ENCODE measurements at places on chromosomes 2 and 18.

GRCh38 chr2:110748489-110748867 lies 16.1 kb downstream of the ACOXL start:
- DNase-seq: peak; percentile 44

GRCh38 chr2:164617466-164617865 lies 3.8 kb downstream of the GRB14 start:
- DNase-seq: no peak

GRCh38 chr2:237264480-237265219 lies 149.3 kb downstream of the COL6A3 start:
- no peak for DNase-seq

DNA sequence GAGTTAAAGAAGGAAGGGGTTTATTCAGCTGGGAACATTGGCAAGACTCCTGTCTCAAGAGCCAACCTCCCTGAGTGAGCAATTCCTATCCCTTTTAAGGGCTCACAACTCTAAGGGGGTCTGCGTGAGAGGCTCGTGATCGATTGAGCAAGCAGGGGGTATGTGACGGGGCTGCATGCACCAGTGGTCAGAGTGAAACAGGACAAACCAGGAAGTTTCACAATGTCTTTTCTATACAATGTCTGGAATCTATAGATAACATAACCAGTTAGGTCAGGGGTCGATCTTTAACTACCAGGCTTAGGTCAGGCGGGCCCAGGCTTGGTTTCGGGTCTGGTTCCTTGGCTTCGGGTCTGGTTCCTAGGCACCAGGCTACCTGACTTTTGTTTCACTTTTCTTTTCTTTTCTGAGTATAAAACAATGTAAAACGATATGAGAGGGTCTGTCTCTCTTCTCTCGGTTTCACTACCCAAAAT lies 30.1 kb upstream of the LIPG start:
- no peak for DNase-seq

DNA sequence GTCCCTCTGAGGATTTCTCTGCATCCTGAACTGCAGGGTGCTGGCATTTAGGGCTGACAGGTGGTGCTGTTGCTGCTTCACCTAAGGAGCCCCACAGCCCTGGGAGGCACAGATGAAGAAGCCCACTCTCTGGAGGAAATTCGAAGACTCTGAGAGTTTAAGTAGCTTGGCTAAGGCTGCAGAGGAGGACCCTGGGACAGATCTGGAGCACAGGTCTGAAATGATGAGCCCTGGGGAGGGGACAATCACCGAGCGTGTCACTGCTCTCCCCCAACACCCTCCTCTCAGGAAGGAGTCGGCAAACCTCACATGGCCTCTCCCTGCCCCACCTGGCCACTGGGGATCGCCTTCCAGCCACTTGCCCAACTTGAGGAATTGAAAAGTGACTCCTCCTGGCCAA lies 18.6 kb downstream of the CYP27C1 start:
- no peak for DNase-seq

DNA sequence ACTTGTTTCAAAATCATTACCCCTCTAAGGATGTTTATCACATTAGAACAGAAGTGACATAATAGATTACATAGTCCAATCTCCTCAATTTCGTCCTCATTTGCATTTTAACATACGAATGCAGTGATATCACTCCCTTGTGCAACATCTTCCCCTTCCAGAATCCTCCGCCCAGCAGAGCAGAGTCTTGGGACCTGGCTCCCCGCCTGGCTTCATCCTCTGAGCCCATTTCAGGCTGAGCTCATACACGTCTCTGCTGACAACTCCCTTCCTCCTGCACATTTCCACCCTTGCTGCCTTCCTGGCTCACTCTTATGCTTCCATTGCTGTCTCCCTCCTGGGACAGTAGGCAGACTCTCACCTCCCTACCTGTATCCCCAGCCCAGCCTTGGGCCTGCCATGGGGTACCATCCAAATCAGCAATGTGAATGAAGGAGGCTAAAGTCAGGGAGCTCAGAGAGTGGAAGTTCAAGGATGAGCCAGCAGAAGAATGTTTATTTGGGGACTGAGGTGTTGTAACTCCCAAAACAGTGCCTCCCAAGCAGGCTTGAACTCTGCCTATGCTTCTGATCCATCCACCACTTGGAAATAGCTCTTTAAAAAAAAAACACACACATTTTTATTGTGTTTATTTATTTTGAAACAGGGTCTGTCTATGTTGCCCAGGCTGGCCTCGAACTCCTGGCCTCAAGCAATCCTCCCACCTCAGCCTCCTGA lies 165.2 kb downstream of the TMEM200C start:
- DNase-seq: no peak

GRCh38 chr18:12049978-12050811 lies 43.4 kb upstream of the ANKRD62 start:
- no peak for DNase-seq

DNA sequence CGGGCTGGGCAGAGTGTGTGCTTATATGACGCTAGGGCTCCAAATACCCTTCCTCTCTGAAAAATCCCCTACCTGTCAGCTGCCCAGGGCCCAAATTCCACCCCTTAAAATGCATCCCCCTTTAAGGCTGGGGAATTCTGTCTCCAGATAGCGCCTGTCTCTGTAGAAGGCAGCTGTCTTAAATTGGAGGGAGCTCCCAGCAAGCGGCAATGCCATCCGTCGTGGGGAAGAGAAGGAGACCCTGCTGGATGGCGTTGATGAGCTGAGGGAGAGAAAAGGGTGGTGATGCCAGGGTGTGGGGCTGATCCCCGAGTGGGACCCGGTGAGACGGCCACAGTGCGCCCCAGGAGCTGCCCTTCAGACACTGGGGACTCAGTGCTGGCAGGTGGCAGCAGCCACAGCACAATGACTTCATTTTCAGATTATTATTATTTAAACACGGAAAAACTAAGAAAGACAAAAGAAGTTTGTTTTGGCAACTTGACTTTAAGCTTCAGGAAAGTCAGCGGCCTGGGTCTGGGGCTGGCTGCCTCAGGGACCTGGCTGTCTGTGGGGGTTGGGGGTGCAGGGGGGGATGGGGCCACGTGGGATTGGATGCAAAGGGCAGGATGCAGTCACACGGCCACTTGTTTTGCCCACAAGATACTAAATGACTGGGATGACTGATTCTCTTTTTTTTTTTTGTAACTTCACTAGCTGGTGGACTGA lies 152.8 kb downstream of the TFCP2L1 start:
- DNase-seq: no peak

DNA sequence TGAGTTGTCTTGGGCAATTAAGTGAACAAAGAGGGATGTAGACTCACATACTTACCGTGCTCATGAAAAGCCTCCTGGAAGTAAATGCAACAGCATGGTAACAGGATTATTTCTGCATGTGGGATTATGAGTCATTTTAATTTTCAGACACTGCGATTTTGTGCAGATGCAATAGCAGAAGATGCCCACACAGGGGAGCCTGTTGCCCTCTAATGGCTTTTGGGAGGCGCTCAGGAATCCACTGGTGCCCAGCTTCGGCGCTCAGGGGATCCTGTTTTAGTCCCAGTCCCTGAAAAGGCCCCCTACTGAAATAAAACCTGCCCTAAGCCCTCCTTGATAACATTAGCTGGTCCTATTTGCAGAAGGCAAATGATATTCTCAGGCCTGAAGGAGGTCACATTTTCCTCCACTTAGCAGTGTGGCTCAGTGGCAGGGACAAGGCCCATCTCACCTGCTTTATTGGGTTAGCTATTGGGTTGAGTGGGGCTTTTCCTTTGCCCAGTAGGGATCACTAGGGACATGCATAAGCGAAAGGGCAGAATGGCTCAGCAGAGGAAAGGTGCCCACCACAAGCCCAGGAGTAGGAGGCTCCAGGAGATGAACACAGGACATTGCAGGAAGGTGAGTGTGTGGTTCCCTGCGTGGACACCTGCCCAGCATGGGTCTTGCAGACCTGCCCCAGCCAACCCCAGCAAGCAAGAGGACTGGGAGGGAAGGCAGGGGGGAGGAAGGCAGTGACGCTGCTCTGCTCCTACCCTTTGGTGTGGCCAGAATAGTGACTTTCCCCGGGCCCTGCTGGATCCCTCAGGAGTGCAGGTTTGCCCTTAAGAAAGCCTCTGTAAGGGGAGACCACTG lies 26.5 kb upstream of the KCNS3 start:
- no peak for DNase-seq

DNA sequence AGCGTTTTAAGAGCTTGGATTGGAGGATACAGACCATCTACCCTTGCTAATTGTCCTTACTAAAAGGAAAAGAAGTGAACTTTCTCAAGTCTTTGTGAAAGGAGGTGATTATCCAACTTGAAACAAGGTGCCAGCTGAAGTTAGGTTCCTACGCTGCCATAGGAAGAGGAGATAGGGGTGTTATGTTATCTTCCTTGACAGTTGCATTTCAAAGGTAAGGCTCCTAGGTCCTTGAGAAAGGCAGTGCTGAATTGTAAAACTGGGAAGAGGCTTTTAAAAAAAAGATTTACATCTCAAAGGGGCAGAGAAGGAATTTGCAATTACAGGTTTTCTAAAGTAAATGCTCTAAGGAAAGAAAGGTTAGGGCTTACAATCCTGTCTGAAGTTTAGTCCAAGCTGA lies 810.2 kb upstream of the LRATD1 start:
- DNase-seq: no peak

DNA sequence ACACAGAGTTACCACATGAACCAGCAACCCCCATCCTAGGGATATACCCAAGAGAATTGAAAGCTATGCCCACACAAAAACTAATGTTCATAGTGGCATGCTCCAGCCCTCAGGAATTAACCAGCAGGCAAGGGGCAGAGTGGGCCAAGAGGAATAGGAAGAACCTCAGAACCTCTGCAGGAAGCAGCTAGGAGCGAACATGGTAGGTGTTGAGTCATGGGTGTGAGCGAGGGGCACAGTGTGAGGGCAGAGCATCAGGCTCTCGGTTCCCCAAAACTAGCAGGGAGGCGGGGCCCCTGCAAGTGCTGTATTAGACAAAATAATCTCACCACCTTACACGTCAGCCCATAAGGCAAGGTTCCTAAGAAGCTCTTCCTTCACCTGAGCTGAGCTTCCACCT lies 5.6 kb upstream of the RUFY4 start:
- DNase-seq: no peak

DNA sequence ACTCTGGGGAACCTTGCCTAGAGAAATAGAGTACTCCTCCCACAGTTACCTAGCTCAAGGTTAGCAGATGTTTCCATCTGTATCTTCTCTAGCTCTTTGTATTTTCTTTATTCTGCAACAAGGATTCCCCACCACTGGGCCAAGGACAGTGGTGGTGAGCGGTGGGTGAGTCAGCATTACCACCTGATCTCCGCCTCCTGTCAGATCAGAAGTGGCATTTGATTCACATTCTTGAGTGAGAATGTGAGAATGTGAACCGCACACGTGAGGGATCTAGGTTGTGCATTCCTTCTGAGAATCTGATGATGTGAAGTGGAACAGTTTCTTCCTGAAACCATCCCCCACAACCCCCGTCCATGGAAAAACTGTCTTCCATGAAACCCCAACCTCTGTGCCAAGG lies 9.0 kb downstream of the EPB41L3 start:
- no peak for DNase-seq

DNA sequence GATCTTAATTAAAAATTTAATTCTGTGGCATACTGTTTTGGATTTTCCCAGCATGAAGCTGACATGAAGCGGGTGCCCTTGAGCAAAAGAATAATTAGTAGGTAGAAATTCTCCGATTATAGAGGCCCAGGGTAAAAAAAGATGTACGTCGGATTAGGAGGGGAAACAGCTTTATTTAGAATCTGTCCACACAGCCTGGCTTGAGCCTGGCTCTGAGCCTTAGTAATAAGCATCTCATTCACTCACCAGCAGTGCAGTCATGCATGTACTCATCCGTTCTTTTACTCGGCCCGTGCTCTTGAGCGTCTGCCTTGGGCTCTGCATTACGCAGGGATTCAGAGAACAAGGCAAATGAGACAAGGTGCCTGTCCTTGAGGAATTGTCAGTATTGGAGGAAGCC lies 219.3 kb downstream of the AGAP1 start:
- DNase-seq: no peak

- no peak for DNase-seq
Observed at GRCh38 chr2:59798687-59799232, 754.7 kb downstream of the BCL11A start.

- no peak for DNase-seq
Observed at GRCh38 chr2:85795331-85796045, 41.7 kb downstream of the ATOH8 start.
